ENCODE measurements at places on chromosomes 2 and 18.

DNA sequence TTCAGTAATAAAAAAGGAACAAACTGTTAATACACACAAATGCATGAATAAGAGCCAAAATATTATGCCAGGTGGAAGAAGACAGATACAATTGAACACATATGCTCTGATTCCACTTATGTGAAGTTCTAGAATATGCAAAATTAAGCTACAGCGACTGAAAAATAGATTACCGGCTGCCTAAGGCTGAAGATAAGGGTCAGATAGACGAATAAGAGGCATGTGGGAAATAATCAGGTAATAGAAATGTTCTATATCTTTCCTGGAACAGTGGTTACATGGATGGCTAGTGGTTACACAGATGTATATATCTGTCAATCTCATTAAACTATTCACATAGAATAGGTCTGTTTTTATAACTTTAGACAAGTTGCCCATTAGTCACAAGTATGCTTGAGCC, 51.9 kb upstream of the REG3G start:
- no peak for DNase-seq

GRCh38 chr2:118050386-118050785, 36.5 kb upstream of the CCDC93 start:
- no peak for DNase-seq

- DNase-seq, result no peak
These were observed 458.3 kb upstream of the SLC14A2 start for GRCh38 chr18:45156946-45157345.

GRCh38 chr2:43123981-43124686, 102.3 kb downstream of the ZFP36L2 start:
- no peak for DNase-seq

- no peak for DNase-seq
These were observed 104.7 kb upstream of the OTOS start for GRCh38 chr2:240245184-240245583.

DNA sequence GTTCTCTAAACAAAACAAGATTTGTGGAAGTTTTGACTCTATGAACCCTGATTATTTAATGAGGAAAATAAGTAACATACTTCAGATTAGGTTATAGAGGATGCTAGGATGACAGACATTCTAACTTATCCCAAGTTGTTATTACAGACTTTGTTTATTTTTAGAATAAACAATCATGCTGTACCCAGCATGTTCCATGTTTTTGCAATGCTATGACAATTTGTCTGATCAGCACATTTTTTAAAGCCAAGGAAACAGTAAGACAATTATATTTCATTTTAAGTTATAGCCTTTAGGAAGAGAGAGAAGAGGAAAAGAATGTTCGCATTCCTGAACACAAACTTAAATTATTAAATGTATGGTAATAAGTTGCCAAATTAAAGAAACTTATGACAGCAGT, 119.8 kb downstream of the KYNU start:
- DNase-seq, result no peak

GRCh38 chr2:189582809-189583192, 2.2 kb upstream of the SLC40A1 start:
- no peak for DNase-seq

DNA sequence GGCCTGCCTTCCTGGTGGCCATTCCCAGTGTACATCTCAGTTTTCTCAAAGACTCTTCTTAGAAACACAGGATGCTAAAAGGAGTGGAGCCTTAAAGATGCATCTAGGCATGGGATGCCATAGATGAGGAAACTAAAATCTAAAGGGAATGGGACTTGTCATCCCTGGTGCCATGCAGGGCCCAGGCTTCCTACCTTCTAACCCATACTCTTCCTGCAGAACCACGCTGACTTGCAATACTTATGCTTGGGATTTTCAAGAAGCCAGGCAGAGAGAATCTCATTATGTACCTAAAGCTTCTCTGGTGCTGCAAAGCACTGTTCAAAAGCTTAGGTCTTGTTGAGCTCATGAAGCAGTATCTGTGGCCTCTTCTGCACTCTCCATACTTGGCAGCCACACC, 329.1 kb downstream of the CYRIA start:
- DNase-seq, result no peak

DNA sequence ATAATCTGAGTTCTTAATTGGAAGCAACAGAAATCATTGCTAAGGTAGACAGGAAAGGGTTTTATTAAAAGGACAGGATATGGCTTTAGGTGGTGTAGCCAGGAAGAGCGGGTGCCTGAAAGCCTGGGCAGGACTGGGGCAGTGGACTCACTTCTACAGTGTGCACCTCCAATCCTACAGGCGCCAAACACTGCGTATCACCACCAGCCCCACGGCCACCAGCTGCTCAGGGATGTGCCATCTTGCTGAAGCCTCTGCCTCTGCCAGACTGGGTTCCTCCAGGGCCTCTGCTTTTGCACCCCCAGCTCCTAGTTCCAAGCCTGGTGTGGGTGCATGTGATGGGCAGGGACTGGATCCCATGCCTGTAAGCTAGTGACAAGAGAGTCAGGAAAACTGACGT, 29.7 kb upstream of the DPYSL5 start:
- DNase-seq, result no peak

DNA sequence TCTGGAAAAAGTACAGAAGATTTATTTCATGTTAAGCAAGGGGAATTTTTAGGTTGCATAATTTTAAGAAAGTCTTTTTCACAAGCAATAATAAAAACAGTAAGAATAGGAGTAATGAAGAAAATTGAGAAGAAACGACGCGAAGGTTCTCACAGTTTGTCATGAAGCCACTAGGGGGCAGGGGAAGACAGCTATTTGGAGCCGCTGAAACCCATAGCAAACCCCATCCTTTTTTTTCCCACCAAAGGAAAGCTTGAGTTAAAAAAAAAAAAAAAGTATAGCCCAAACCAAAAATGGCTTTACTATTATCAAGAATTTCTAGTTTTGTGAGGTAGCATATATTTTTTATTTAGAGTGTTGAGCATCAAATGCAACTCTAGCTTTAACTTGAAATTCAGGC, 300.9 kb downstream of the PHLPP1 start:
- DNase-seq, result peak; percentile 33

DNA sequence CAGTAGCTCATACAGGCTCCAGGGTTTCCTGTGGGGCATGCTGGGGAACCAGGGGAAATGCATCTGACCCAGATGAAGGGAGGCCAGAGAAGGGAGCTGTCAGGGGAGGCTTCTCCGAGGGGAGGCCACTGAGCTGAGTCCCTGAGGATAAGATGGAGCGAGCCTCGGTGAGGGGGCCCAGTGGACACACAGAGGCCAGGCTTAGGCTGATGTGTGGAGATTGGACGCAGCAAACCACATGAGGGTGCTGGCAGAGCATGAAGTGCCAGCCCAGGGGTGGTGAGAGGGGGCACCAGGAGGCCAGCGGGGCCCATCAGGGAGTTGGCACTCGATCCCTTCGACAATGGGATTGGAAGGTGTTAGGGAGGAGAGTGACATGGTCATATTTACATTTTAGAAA, 235.0 kb downstream of the KLHL29 start:
- no peak for DNase-seq
